ENCODE measurements at places on chromosomes 7 and 10. TPM values are rescaled to one million over a fixed set of nuclear protein-coding genes. Genes with fewer than 3 reads are reported as not detected.

DNA sequence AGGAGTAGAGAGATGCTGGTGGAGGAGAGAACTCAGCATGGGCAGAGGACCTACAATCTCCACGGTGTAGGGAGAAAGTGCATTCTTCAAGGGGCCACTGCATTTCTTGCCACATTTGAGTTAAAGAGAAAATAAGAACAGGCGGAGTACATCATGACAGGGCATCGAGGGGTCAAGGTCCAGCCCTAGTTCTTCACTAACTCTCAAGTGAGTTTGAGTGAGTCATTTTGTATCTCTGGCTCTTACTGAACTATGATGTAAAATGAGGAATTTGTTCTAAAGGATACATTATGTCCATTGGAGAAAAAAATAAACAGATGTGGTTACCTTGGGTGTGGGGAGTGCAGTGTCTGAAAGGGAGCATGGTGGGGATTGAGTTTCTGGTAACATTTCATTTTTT is 182.9 kb downstream of the XPNPEP1 start:
- DNase-seq, result no peak

GRCh38 chr7:150753826-150754603 is 16.8 kb downstream of the GIMAP5 start:
- no peak for DNase-seq

GRCh38 chr10:76303682-76304316 is 872.4 kb downstream of the LRMDA start:
- peak; percentile 83 for DNase-seq

GRCh38 chr7:146424084-146424483 is 307.5 kb downstream of the CNTNAP2 start:
- DNase-seq, result no peak

DNA sequence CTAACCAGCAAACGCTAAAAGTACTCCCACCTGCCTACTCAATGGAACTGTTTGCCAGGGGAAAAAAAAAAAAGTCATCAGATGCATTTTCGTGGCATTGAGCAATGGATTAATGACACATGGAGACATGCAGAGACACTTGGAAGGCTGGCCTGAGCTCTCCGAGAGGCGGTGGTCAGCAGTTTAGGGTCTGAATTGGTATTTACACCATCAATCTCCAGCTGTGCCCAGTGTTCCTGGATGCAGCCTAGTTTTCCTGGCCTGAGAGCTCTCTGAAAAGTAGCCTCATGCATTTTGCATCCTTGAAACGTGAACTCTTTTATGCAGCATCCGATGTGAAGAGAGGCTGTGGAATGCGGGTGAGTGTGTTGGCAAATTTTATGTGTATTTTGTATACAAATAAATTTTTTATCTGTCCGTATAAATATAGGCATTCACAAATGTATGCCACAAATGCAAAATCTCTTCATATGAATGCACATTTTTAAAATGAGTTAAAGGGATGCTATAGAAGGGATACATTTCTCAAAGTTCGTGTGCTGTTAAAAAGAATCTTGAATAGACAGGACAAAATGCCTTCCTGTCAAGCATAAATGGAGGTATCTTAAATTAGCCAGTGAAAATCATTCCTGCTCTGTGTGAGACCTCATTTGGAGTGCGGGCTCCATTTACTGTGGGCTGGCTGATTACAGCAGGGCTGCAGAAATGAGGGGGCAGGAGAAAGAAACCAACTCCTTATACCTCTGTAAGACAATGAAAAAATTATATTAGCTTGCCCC is 137.7 kb upstream of the PFKP start:
- DNase-seq, result no peak

- no peak for DNase-seq
Observed at GRCh38 chr7:94741179-94741578, 85.2 kb upstream of the SGCE start.

GRCh38 chr10:22977751-22978150 is 49.9 kb downstream of the ARMC3 start:
- DNase-seq, result no peak

OLAH gene
- not detected for total RNA-seq

DNA sequence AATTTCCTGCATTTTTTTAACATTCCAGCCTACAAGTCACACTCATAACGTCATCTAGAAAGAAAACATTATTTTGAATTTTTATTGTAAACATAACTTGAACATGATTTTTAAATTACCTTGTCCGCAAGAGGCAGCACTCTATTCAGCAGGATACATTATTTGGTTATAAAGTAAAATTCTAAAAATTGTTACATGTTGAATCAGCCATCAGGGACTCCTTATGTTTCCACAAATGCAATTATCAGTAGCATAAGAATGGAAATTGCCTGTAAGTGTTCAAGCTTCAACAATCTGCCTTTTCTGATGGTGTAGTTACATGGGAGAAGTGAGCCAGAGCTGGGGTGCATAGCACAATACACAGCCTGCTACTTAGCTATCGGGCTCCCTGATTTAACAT is 97.5 kb downstream of the ZNF365 start:
- no peak for DNase-seq

LIPM gene
- not detected for total RNA-seq

DNA sequence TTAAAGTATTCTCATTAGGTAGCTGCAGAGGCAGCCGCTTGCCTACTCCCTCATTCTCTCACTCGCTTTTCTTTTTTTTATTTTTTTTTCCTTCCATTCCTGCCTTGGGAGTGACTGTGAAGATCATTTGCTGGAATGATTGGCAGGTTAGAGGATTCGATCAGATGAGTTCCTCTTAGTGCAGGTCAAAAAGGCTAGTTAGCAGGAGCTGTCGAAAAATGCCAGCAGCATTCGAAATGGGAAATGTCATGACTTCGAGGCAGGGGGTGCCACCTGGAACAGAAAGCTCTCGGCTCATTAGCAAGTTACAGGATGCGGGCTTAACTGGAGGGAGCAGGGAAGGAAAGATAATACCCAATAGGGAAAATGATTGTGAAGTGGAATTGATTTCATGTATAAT is 137.5 kb upstream of the FZD1 start:
- no peak for DNase-seq

DNA sequence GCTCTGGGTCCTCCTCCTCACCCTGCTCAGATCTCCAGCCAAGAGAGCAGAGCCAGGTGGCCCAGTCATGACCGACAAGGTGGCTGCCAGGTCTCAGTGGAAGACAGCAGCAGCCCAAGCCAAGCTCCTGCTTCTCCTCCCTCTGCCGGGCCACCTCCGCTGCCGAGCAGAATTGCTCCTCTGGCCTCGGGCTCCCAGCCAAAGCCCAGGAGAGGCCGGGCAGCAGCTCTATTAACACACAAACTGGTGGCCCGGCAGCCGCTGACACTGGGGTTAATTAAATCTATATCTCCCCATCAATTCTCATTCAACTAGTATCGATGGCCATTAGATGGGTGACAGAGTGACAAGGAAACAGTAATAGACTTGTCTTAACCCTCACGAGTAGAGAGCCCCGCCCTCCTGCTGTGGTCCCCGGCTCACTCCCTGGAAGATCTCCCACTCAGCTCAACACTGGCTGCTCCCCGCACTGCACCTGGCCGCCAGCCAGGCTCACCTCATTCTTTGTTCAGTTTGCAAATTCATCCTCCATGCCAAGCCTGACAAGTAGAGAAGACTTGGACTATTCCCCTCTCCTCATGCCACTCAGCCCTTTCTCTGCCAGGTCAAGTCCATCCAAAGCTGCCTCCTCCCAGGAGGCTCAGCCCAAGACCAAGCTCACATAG is 74.1 kb upstream of the UNC5B start:
- no peak for DNase-seq

DNA sequence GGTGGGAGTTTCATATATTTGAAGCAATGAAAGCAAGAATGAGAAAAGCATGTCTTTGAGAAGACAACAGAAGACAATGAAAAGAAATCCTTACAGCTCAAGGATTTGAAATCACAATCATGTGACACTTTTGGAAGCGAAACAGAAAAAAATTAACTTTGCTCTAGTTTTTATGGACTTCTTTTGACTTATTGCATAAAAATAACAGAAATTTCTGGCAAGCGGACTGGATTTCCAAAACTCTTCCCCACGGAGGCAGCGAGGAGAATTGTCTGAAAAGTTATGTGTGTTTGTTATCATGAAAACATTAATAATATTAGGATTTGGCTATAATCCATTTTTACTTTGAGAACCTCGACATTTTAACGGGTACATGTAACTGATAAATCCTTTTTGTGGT is 223.3 kb downstream of the LRMDA start:
- no peak for DNase-seq

DNA sequence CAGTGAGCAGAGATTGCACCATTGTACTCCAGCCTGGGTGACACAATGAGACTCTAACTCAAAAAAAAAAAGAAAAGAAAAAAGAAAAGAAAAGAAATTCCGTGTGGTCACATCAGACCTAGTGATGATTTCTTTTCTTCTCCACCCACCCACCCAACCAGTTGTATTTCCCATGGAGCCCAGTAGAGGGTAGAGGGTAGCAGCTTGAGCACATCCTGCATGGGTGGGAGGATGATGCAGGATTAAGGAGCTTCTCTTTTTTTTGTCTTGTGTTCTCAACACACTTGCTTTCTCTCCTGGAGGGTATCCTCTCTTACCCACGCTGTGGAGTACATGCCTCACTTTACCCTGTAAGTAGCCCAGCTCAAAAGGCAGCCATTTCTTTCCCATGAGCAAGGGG is 118.6 kb upstream of the CARD11 start:
- no peak for DNase-seq

TEX36 gene
- not detected for total RNA-seq

INTS15 gene
- total RNA-seq, result 11.6 TPM

MYOZ1 gene
- 11.5 TPM for total RNA-seq

CALML3 gene
- total RNA-seq, result not detected

GRCh38 chr10:3902054-3902808 is 117.2 kb upstream of the KLF6 start:
- DNase-seq, result no peak

LRCH4 gene
- 13.7 TPM for total RNA-seq

GRCh38 chr10:79093658-79094411 is 25.1 kb downstream of the ZMIZ1 start:
- no peak for DNase-seq

GRCh38 chr7:7681936-7682329 is 36.5 kb downstream of the RPA3 start:
- DNase-seq, result no peak

FAM25G gene
- not detected for total RNA-seq

DNA sequence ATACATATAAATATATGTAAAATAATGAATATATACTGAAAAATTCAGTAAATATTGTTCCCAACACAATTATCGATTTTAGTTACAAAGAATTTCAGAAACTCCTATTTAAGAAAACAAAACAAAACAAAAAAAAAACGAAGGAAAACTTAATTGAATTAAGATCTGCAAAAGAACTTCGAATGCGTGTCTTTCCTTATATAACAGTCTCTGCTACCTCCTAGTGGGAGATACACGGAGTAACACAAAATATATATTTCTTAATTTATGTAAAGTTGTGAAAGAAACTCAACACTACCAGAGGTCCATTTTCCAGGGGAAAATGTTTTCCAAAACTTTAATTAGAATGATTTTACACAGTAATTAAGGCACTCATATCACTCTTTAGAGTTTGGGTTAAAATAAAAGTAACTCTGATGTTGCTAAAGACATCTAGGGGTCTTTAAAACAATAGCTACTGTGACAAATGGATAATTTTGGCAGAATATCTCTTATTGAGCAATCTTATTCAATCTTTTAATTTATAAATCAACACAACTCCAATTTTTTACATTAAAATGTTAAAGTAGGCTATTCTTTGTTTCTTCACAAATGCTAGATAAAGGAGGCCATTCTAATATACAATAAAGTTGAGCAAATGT is 41.6 kb downstream of the NEBL start:
- DNase-seq, result no peak

NODAL gene
- total RNA-seq, result not detected

GRCh38 chr7:155361346-155361680 is 63.6 kb downstream of the INSIG1 start:
- DNase-seq, result no peak

PTN gene
- 91.1 TPM for total RNA-seq

ASB10 gene
- total RNA-seq, result not detected

GRCh38 chr10:112280205-112280921 is 2.8 kb upstream of the TECTB start:
- no peak for DNase-seq

- DNase-seq, result no peak
Observed at GRCh38 chr10:84008878-84009277, 130.4 kb upstream of the GHITM start.

GRCh38 chr10:47056247-47056510 is 145.0 kb downstream of the PTPN20 start:
- DNase-seq, result no peak

PRLHR gene
- 0.48 TPM for total RNA-seq

DNA sequence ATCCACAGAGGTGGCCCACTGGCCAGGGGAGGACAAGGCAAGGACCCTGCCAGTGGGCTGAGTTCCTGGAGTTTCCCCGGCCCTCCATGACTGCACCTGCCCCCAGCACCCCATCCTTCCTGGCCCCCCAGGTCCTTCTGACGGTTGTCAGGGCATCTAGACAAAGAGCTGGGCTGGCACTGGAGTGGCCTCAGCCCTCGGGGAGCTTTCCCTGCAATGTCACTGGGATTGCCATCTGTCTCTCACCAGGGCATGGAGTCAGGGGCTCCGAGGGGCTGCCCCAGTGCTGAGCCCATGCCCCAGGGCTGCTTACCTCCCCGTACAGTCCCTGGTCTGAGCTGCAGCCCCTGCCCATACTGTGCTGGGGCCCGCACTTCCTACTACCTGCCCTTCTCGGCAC is 446.5 kb upstream of the MKI67 start:
- DNase-seq, result no peak

- no peak for DNase-seq
Observed at GRCh38 chr7:100465702-100466311, 1.7 kb upstream of the SPACDR start.

GRCh38 chr10:84340187-84340586 is 11.8 kb downstream of the CCSER2 start:
- no peak for DNase-seq

GRCh38 chr10:53536322-53536721 is 763.7 kb upstream of the MBL2 start:
- DNase-seq, result no peak

LEP gene
- not detected for total RNA-seq

DNA sequence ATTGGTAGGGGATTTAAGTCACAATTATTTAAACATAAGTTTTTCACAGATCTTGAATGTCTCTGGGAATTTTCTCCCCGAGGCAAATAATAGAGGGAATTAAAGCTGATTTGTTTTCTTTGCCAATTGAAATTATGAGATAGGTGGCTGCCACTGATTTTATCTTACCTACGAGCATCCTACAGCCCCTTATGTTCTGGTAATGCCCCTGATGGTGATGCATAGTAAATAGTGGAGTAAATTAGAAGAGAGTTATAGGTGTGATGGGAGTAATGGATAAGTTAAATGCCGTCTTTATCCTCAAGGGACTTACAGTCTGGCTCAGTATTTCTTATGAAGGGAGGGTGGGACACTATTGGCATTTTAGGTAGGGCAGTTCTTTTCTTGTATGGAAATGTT is 58.1 kb downstream of the HDAC9 start:
- DNase-seq, result no peak

UBTD1 gene
- 3.5 TPM for total RNA-seq

- no peak for DNase-seq
Observed at GRCh38 chr10:132679217-132679595, 106.7 kb downstream of the NKX6-2 start.

Data from urinary bladder (tissue), 4 donors.